Thymus (tissue), 14 donors: ENCODE measurements at places on chromosomes 2 and 18. TPM values are rescaled to one million over a fixed set of nuclear protein-coding genes. Genes with fewer than 3 reads are reported as not detected.

- H3K27me3 ChIP-seq, result no peaks in the 10 kb centered on the region
- no peak overlapping the region for H3K4me3 ChIP-seq
- no peak for DNase-seq
- H3K27ac ChIP-seq, result no peak overlapping the region
- H3K4me1 ChIP-seq, result peaks cover 21% of the 10 kb centered on the region
Observed at GRCh38 chr2:105890856-105891255, 146.1 kb downstream of the NCK2 start.

ITGB6 gene
- 0.33 TPM for total RNA-seq

PJVK gene
- total RNA-seq, result 1.6 TPM

ERICH2 gene
- total RNA-seq, result not detected

DNA sequence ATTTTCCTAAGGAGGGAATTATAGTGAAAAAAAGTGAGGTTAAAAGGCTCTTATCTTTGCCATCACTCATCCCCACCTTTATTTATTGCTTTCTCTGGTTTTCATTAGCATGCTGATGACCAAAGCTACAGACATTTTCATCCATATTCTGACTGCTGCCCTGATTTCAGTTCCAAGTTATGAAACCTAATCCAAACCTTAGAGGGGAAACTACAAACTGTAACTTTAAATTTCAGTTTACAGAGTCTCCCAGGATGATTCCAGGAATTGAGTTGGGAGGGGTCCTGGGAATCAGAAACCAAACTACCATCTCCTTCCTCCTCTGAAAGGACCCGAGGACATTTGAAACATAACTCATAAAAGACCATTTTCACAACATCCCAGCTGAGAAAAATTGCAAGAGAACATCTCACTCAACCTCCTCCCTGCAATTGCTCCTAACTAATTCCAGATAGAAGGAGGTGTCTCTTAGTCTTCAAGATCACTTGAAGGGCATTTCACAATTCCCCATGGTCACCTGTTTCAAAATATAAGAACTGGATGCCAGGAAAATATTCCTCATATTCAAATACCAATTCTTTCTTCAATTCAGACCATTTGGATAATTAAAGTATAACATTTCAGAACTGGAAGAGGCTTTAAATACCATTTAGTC lies 520.6 kb downstream of the TNS1 start:
- no peaks in the 10 kb centered on the region for H3K4me1 ChIP-seq
- no peak overlapping the region for H3K4me3 ChIP-seq
- H3K36me3 ChIP-seq, result no peaks in the 10 kb centered on the region
- DNase-seq, result no peak

DNA sequence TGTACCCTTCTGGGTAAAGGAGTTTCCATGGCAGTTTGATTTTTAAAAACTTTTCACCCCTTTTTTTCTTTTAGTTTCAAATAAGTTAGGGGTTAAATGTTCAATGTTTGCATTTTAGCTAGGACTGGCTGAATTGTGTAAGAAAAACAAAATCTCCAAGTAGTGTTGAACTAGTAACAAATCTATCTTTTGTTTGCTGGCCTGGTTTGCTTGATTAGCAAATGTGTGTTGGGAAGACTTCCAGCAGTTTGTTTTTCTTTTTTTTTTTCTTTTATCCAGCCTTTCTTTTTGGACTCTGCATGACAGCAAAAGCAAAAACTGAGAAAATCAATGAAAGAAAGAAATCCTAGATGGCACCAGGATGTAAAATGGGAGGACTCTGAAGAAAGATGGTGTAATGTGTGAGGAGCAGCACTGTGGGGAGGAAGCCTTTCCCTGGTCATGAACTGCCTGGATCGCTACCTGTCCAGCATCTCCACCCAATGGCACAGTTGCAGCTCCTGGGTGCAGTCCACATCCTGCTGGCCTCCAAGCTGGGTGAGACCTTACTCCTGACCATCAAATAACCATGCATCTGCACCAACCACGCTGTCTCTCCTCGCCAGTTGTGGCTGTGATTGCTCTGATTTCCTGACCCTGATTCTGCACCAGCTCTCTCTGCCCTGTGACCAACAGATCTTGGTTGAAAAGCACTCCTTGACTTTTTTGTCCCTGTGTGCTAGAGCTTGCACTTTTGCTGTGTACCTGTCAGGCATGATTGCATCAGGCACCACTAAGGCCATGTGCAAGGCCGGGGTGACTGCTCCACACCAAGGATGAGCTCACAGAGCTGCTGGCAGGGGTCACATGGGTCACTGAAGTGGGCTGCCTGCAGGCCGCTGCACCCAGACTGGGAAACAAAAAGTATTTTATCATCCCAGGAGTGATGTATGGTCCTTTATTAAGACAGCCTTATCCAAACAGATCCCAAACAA lies 71.2 kb upstream of the ZNF236 start:
- DNase-seq, result no peak
- no peak overlapping the region for H3K27ac ChIP-seq
- no peak overlapping the region for H3K4me3 ChIP-seq
- H3K4me1 ChIP-seq, result no peaks in the 10 kb centered on the region
- H3K36me3 ChIP-seq, result no peaks in the 10 kb centered on the region

DNA sequence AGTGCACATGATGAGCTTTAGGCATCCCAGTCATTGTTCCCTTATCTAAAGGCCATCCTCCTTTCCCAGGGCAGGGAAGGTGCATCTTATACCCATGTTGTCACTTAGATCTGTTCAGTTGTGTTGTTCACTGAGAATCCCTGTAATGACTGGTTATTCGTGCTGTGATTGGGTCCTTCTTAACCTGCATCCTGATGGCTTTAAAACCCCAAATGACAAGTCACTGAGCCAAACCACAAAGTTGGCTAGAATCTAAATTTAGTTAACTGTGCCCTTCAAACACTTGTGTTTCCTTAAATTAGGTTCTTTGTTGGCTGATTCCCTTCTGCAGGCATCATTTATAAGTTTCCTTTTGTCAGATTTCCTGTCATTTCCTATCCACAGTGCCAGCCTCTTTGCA lies 58.5 kb upstream of the SLC16A14 start:
- no peaks in the 10 kb centered on the region for H3K36me3 ChIP-seq
- H3K27me3 ChIP-seq, result no peaks in the 10 kb centered on the region
- DNase-seq, result no peak
- no peak overlapping the region for H3K27ac ChIP-seq
- H3K4me3 ChIP-seq, result no peak overlapping the region
- no peaks in the 10 kb centered on the region for H3K4me1 ChIP-seq

AQP12B gene
- total RNA-seq, result under 0.01 TPM
